ENCODE measurements at places on chromosomes 11 and 22. TPM values are rescaled to one million over a fixed set of nuclear protein-coding genes. Genes with fewer than 3 reads are reported as not detected.

GRCh38 chr11:65112546-65113360 is 1.1 kb downstream of the TM7SF2 start:
- DNase-seq, result peak; percentile 83

- DNase-seq, result no peak
Measured at GRCh38 chr11:118661425-118662301, 17.8 kb downstream of the TREH start.

Gene OR52N4
- total RNA-seq, result 1.5 TPM

Gene TTC12
- 11.9 TPM for total RNA-seq

GRCh38 chr11:74470526-74470925 is 3.2 kb upstream of the KCNE3 start:
- DNase-seq, result no peak

Gene ELMOD1
- total RNA-seq, result not detected

- no peak for DNase-seq
Measured at GRCh38 chr11:26860895-26861294, 133.0 kb upstream of the FIBIN start.

- DNase-seq, result no peak
Measured at GRCh38 chr22:17411213-17411612, 42.0 kb downstream of the CECR2 start.

DNA sequence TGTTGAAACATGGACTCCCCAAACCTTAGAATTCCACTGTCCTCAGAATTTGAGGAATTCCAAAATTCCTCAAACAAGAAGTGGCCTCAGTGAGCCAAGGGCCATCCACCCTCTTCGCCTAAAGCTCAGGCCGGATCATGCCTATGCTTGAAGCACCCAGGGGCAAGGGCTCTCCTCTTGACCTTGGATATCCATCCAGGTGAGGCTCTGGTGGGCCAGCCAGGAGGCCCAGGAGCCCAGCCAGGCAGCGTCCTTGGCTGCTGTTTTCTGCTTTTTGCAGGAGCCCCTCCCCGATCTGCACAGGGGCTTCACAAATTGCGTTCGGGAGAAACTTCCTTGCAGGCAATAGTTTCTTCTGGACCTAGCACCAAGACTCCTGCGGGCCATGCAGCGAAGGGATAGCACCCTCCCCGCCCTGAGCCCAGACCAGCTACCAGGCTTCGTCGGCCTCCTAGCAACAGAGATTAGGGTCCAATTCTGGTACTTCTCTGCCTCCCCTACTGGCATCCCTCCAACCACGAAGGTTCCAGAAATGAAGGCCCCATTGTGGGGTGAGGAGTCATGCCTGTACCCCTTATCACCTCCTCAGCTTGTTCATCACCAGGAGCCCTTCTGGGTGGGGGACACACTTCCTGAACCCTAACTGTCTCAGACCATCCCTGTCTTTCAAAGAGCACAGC is 2.0 kb downstream of the PHLDA2 start:
- DNase-seq, result no peak

DNA sequence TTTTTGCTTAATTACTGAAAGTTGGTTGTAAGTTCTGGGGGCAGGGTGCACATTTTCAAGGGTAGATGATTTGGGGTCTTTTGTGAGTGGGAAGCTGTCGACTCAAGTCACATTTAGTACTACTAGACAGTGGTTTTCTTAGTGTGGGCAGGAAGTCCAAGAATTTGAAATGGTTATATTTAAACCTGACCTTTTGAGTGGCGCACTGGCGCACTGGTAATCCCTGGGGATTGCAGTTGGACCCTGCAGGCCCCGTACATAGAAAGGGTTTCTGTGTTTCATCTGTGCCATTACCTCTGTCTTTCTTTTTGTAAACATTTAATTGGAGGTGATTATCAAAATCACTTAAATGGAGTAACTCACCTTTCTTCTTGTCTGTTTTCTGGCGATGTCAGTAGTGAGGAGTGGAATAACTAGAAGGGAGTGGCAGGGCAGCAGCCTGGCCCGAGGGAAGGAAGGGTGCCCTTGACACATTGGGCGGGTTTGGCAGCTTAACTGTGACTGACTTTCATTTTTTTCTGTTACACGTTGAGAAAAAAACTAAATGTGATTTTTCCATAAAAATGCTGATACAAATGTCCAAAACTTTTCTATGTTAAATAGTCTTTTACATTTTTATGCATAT is 101.8 kb upstream of the GAL start:
- no peak for DNase-seq

DNA sequence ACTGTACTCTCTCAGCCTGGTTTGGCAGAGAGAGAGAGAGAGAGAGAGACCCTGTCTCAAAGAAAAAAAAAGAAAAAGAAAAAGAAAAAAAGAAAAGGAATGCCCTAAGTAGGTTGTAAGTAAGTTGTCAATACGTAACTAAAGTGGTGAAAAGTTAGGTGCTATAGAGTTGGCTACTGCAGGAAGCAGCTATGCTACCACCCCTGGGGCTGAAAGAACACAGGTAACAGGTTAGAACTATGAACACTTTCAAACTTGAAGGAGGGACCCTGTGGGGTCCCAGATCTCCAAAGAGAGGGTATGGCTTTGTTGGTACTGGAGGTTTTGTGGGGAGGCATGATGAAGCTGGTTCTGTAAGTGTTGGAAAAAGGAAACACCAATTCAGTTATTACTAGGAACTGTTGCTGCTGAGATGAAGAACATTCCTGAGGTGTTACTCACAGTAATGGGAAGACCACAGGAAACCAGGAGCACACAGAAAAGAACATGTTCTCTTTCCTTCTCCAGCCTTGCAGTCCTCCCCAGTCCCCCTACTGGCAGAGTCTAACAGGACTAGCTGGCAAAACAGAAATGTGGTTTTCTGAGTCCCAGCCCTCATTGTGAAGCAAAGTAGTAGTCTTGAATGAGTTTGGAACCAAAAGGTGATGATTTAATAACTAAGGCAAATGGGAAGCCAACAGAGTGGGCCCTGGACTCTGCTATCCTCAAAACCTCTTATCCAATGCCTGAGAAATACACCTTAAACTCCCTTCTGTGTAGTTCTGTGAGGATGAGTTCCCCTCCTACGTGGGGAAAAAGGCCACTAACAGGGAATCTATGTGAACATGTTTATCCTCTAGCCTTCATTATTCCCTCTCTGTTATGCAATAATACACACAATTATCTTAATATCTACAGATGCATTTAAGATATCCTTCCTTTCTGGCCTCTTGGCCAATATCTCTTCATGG is 427.0 kb upstream of the DDI1 start:
- no peak for DNase-seq

DNA sequence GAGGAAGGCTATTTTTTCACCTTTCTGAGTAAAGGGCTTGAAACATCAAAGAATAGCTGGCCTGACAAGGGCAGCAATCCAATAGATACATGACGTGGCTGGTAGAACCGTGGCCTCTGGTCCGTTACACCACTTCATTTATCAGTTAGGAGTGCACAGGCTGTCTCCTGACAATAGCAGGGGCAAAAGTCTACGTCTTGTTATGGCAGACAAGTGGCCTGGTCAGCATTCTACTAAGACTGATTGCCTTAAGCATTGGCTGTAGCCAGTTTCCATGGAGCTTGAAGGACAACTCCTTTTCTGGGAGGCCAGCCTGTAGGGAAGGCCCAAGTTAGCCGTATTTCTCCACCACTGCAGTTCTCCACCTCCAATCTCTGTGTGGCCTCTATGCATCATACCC is 9.2 kb upstream of the GDPD4 start:
- DNase-seq, result no peak

Gene CASP4
- 138 TPM for total RNA-seq

Gene SVIP
- total RNA-seq, result 26.9 TPM

DNA sequence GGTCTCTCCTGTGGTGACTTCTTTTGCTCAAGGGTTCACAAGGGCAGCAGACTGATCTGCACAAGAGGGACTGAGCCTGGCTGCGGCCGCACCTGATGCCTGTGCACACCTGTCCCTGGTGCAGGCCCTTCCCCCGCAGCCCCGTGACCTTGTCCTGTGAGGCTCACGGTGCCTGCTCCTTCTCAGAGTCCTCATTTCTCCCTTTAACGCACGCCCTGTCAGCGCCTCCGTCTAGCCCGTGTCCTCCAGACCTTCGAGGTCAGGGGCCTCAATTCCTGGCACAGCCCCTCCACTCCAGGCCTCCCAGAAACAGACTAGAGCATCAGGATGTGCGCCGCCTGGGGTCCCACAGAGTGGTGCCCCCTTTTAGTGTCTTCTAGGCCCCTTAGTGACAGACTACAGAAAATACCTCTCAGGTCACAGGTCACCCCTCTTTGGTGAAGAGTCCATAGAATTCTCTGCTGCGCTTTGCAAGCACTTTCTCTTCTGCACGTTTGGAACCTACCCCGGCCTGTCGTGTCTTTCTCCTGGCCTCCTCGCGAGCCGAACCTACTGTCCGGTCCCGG is 1.0 kb upstream of the DRD4 start:
- DNase-seq, result no peak

Gene OR51B4
- not detected for total RNA-seq

Gene CRYAB
- not detected for total RNA-seq

- DNase-seq, result peak; percentile 86
Measured at GRCh38 chr11:117814766-117815261, 9.7 kb downstream of the FXYD2 start.

GRCh38 chr11:113468726-113469345 is 6.4 kb downstream of the DRD2 start:
- DNase-seq, result no peak

Gene VWCE
- total RNA-seq, result 0.98 TPM

DNA sequence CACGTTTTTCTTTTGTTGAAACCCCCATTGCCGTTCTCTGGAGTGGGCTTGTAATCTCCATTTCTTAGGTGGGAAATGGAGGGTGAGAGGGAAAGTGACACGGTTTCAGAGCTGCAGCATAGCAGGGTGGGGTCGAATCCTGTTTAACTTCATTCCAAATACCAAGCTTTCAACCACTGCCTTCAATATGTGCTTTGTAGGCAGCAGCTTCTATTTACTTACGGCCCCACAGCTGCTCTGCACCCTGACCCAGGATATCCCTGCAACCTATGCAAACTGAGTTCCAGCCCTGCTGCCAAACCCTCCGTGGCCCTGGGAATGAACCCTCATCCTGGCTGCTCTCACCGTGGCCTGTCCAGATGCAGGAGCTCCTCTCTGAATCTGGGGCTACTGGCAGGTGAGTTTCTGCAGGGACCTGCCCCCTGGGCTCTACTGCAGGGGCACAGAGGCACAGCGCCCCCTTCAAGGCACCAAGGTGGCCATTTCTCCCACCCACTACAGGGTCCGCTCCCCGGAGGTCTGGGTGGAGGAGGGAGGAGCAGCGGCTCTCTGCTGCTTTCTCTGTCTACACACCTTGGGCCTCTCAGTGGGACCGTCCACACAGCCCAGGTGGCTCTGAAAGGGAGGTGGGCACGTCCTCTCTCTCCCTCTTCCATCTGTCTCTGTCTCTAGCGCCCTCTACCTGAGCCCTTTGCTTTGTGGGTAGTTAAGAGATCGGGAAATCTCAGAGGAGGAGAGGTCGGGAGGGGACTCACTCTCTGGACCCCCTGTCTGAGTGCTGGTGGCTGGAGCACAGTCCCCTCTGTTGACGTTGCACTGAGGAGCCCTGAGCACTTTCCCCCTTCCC is 279.1 kb downstream of the BRD1 start:
- no peak for DNase-seq

GRCh38 chr11:102933627-102934026 is 21.9 kb downstream of the MMP13 start:
- DNase-seq, result no peak

GRCh38 chr11:33737362-33737821 is 1.2 kb upstream of the CD59 start:
- DNase-seq, result no peak

DNA sequence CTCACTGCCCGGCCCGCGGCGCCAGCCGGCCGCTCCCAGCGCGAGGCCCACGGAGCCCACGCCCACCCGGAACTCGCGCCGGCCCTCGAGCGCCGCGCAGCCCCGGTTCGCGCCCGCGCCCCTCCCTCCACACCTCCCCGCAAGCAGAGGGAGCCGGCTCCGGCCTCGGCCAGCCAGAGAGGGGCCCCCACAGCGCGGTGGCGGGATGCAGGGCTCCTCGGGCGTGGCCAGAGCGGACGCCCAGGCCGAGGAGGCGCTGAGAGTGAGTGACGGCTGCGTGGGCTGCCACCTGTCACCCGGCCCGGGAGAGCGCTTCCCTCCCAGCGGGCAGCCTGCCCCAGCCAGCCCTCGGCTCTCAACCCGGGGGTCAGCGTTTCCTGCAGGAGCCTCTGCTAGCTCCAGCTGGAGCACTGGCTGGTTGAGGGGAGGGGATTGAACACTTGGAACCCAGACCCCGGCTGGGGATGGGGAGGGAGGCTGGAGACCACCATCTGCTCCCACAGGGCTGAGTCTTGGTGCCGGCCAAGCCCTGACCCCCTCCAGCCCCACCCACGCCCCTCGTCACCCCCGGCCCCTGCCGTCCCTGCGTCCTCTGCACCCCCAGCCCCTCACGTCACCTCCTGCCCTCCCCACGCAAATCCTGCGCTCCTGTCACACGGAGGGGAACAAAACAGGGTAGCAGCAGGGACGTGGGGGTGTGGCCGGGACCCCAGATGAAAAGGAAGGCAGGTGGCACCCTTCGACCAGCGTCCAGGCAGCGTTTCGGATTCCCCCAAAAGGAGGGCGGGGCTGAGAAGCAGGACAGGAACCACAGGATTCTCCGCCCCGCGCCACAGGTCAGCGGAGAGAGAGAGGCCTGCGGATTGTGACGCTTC is 157.0 kb downstream of the BRD1 start:
- DNase-seq, result no peak

Gene BEST1
- total RNA-seq, result 0.25 TPM

Gene DAGLA
- total RNA-seq, result 0.13 TPM

- no peak for DNase-seq
Measured at GRCh38 chr11:11293798-11294550, 59.1 kb downstream of the CSNK2A3 start.

Measured in activated CD4-positive, alpha-beta memory T cell treated with anti-CD3 and anti-CD28 coated beads, Interleukin-2, amount 10 ng/mL, durations not matched to agents 7 days and 5 days (primary cell).